Inflammatory macrophage (primary cell): ENCODE measurements at places on chromosomes 13 and 19.

GRCh38 chr19:49684251-49684982 is 5.0 kb upstream of the ADM5 start:
- DNase-seq = no peak

DNA sequence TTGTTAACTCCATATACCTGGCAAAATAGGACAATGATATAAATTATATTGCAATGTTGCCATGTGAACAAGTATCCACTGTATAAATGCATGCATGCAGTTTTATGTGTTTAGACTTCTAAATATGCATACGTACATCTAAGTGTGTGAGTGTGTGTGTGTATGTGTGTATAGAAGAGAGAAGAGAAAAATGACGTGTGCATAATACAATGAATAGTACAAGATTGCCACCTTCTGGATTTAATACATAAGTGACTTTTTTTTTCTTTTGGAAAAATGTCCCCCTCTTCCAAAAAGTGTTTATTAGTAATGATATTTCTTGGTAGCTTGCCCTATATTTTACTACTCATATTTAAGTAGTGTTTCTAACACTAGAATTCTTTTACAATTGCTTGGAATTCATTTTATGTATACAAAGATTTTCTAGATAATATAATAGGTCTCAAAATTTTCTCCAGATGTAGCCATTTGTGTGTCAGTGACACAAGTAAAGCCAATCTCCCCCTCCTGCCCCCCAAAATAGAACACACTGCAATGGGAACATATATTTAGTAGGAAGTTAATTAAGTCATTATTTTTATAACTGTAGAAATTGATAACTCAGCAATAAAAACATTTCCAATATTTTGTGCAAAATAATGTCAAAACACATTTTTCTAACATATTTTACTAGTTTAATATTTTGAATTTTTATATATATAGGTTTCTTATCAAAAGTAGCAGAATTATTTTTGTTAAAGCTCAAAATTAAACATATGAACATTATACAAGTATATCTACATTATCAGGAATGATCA is 783.3 kb upstream of the ATXN8OS start:
- no peak for DNase-seq

DNA sequence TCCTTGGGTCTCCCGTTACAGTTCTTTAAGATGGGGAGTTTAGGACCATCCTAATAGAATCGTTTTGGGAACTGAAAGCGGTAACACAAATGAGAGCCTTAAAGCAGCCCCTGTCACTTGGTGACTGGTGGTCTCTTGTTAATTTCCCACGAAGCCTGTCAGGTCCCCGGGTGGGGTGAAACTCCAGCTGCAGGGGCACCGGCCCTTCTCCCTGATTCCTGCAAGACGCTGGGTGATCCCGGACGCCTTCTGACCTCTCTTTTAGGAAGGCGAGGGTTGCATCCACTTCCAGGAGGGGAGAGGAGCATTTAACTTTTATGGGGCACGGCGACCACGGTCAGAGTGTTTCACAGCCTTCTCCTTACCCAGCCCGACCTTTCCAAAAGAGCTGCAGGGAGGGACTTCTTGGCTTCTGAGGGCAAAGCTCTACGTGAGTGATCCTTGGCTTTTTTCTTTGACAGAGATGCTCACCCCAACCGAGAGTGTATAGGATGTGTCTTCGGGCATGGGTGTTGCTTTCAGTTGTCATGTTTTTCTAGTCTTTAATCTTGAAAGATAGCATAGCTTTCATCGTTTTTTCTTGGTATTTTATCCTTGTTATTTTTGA is 688 bp downstream of the ZNF225 start:
- no peak for DNase-seq

GRCh38 chr13:91329733-91330132 is 17.8 kb upstream of the MIR17HG start:
- DNase-seq = no peak

GRCh38 chr19:29478578-29479565 is 46.9 kb upstream of the VSTM2B start:
- no peak for DNase-seq

- DNase-seq = no peak
Measured at GRCh38 chr13:50707628-50708027, 135.9 kb downstream of the DLEU7 start.

DNA sequence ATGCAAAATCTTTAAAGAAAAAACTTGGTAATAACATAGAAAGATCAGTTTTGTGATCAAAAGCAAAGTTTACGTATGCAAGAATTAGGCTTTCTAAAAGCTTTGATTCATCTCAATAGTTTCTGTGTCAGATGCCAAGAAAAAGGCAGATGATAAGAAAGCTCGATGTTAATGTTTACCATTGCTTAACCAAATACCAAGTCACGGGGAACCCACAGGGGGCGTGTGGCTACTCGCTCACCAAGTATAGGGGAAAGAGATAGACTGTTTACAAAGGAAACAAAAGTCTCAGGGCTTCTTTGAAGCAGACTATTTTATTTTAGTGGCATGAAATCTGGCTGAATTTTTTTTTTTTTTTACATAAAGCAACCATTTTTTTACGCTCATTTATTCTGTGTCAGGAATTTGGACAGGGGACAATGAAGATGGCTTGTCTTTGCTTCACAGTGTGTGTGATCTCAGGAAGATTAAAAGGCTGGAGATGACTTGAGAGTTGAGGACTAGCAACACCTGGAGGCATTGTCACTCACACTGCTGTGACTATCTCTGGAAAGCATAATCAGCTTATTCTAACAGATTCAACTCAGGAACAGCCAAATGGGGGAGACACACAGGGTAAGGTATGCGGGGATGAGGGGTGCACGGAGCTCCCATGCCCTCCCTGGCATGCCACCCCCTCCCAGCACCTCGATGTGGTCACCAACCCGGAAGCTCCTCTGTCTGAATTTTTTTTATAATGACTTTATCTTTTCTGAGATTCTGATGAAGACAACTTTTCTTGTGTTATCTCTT is 24.9 kb downstream of the RCBTB1 start:
- no peak for DNase-seq

DNA sequence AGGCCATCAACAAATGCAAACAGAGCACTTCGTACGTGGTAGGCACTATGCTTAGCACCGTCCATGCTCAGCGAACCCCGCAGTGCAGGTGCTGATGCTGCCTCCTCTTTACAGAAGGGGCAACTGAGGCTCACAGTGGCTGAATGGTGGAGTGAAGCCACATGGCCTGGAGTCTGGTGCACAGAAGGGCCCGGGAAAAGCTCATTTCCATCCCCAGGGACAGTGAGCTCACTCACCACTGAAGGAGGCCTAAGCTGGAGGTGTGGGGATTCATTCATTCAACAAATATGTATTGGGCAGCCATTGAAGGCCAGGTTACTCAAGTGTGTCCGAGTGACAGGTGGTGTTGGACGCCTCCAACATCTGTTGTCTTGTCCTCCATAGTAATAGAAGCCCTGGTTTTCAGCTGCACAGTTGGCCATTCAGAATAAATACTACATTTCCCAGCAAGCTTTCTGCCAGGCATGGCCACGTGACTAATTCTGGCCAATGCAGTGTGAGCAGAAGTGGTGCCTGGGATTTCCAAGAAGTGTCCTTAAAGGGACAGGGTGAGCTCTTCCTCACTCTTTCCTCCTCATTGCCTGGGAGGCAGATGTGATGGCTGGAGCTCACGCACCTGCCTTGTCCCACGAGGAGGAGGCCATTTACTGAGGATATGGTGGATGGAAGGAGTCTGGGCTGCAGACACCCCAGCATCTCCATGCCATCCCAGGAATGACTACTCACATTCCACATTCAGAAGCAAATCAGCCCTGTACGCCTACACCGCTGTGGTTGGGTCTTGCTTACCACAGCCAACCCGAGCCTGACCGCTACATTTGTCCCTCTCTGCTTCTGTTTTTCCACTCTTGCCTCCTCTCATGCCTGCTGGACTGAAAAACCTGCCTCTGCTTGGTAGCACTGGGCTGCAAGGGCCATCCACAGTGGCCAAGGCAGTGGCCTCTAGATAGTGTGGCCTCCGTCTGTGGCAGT is 2.3 kb upstream of the ZNRF4 start:
- DNase-seq = no peak
